ENCODE measurements at places on chromosomes 2 and 18.

DNA sequence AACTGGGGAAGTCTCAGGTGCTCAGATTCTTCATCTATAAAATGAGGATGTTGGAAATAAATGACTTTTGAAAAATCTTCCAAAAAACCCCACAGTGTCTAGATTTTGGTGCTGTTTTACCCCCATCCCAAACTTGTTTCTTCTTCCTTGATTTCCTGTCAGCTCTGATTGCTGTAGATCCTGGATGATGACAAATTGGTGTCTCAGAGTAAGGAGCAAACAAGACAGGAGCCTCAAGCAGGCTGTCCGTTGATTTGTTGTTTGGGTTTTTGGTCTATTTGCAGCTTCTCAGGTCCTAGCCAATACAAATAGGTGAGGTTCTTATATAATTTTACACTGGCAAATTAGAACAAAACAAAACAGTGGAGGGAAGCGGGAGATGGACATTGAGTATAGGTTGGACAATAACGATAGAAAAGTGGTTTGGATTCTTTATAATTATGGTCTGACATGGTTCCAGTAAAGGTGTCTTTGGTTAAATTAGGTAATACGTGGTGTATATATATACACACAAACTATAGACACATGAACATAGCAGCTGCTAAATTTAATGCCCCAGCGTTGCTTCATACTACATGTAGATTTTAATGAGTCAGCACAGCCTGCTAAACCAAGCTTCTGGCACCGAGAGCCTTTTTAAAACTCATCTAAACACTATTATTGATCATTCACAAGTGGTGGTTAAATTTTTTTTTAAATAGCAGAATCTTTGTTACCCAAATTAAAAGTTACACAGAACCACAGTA lies 142.5 kb downstream of the FMNL2 start:
- DNase-seq: no peak

DNA sequence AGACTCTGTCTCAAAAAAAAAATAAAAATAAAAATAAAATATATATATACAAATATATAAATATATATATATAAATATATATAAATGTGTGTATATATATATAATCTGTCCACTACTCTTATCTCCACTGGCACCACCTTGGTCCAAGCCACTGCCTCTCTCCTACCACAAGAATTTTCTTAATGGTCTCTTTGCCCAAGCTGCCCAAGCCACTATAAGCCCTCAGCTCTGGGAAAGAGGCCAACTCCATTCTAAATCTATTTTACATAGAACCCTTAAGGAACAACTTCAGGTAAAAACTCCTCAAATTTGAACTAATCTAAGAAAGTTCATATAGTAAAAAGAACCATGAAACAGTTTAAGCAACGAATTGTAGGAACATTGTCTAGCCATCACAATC lies 45.6 kb upstream of the GREB1L start:
- DNase-seq: no peak

DNA sequence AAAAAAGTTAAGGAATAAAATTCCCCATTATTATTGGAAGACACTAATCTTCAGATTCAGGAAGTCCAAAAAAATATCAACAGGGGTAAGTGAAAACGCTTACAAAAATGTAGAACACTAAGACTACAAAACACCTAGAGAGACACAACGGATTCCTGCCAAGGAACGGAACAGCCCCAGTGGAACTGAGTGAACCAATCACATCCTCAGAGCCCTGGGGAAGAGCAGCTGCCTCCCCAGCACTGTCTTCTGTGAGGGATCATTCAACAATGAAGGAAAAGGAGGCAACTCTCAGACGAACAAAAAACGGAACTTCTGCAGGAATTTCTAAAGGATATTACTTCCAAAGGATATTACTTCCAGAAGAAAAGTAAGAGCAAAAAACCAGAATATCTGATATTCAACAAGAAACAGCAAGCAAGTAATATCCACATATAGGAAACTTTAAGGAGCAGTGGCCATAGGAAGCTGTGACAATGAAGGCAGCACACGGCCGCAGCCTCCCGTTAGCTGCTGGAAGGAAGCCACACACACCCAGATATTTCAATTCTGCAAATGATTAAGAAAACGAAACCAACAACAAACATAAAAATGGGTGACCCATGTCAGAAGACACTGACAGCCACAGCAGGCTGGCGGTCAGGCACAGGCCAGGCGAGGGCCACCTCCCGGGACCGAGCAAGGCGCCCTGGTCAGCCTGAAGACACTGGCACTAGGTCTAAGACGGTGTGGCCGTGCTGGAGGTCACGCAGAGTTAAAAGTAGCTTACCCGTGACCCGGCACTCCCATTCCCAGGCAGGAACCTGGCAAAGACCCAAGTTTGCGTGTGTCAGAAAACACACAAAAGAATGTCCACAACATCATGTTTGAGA lies 81.8 kb downstream of the HDAC4 start:
- peak; percentile 22 for DNase-seq

DNA sequence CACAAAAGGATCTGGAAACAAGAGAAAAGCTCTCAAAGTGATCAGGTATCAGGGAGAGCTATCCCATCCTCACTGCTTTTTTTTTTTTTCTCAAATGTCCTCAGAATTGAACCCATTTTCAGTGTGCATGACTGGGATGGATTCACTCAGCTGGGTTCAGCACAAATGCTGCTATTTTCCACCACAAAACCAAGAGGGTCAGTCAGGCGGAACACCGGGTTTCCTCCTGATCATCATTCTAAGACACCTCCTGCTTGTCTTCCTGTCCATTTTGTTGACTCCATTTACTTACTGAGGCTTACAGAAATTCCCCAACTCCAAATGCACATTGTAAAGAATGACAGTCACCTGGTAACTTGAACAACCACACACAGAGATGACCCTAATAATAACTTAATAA lies 39.9 kb downstream of the CYRIA start:
- DNase-seq: no peak

DNA sequence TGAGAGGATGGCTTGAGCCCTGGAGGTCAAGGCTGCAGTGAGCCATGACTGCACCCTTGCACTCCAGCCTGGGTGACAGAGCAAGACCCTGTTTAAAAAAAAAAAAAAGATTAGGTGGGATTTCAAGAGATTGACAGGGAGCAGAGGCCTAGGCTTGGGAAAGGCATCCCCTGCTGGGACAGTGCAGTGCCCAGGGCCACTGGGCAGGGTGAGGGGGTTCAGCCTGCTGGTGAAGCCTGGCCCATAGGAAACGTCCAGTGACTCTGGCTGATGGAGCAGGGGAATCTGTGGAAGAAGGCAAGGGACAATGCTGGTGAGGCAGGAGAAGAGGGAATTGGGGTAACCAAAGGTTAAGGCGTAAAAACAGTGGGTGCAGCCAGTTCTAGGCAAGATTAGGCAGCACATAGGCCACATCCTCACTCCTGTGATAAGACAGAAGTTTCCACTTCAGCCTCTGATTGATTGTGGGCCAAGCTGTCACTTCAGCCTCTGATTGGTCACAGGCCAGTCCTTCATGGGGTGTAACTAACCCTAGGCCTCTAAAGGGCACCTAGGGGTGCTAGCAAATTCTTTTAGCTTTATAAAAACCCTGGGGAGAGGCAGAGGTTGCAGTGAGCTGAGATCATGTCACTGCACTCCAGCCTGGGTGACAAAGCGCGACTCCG lies 128.6 kb downstream of the MSH2 start:
- DNase-seq: no peak

DNA sequence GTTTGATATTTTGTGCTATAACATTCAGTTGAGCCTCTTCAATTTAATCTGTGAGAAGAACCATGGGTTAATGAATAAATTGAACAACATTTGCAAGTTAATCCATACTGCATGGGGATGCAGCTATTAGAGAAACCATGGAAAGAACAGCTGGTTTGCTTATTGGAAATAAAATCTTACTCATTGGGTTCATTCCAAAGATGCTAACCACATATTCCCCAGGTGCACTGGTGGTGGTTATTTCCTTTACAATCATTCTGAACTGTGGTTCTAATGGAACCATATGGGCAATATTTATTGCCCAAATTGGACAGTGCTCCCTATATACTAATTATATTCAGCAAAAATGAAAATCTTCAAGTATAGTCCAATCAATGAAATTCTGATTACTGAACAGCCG lies 1200.4 kb upstream of the CDH2 start:
- DNase-seq: no peak

Measured in stimulated activated CD8-positive, alpha-beta memory T cell treated with anti-CD3 and anti-CD28 coated beads, Interleukin-4, amount 100 ng/mL, for 48 hours (primary cell).